ENCODE measurements at places on chromosomes 7 and 10. TPM values are rescaled to one million over a fixed set of nuclear protein-coding genes. Genes with fewer than 3 reads are reported as not detected.

INA gene
- under 0.01 TPM for total RNA-seq

HECW1 gene
- total RNA-seq = not detected

EGR2 gene
- not detected for total RNA-seq

FAM180A gene
- total RNA-seq = 0.08 TPM

ZNF727 gene
- total RNA-seq = 0.23 TPM

ZNF438 gene
- total RNA-seq = 1.6 TPM

MRLN gene
- not detected for total RNA-seq

HOXA5 gene
- 0.70 TPM for total RNA-seq

ZFYVE27 gene
- total RNA-seq = 11.6 TPM

IL2RA gene
- not detected for total RNA-seq

SAMD9L gene
- 0.99 TPM for total RNA-seq

FZD8 gene
- total RNA-seq = 26.0 TPM

SFTPD gene
- not detected for total RNA-seq

DMBT1 gene
- 0.27 TPM for total RNA-seq

CEP55 gene
- 63.8 TPM for total RNA-seq

CCAR1 gene
- total RNA-seq = 25.0 TPM

IPMK gene
- 2.3 TPM for total RNA-seq

NPFFR1 gene
- total RNA-seq = not detected

AIMP2 gene
- total RNA-seq = 69.0 TPM

STEAP1 gene
- total RNA-seq = 44.6 TPM

HPS6 gene
- total RNA-seq = 37.9 TPM

MYPN gene
- total RNA-seq = not detected

OR2A1 gene
- total RNA-seq = not detected

CPVL gene
- total RNA-seq = 0.23 TPM

RP9 gene
- 10.3 TPM for total RNA-seq

SEMA3D gene
- 0.04 TPM for total RNA-seq

ASB4 gene
- 0.47 TPM for total RNA-seq

CABCOCO1 gene
- not detected for total RNA-seq

C10orf105 gene
- not detected for total RNA-seq

SLC18A3 gene
- total RNA-seq = not detected

MMD2 gene
- not detected for total RNA-seq

RNF148 gene
- not detected for total RNA-seq

RSPH10B gene
- total RNA-seq = 0.62 TPM

KCP gene
- 0.47 TPM for total RNA-seq

TES gene
- total RNA-seq = 128 TPM

HPS1 gene
- 31.6 TPM for total RNA-seq

PGAM1 gene
- 506 TPM for total RNA-seq

COMTD1 gene
- total RNA-seq = 76.6 TPM
